ENCODE measurements at places on chromosomes 12 and 14. TPM values are rescaled to one million over a fixed set of nuclear protein-coding genes. Genes with fewer than 3 reads are reported as not detected.

DNA sequence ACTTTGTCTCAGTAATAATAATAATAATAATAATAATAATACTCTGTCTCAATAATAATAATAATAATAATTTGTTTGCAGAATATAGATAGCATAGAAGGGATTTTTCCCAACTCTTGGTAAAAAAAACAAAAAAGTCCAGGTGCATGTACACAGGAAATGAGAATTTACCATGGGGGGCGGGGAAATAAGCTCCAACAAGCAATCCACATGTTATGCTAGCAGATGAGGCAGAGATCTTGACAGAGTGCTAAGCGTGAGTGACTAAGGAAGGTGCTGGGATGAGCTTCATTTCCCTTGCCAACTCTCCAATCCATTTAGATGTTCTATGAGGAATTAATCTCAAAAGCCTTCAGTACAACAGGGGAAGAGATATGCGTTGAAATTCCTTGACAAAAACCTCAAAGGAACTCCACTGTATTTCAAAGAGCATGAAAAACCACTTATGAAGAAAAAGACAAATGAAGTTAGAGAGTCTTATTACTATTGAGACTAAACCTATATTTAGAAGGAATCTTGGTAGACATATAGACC lies 44.9 kb upstream of the GTF2A1 start:
- DNase-seq, result no peak

DNA sequence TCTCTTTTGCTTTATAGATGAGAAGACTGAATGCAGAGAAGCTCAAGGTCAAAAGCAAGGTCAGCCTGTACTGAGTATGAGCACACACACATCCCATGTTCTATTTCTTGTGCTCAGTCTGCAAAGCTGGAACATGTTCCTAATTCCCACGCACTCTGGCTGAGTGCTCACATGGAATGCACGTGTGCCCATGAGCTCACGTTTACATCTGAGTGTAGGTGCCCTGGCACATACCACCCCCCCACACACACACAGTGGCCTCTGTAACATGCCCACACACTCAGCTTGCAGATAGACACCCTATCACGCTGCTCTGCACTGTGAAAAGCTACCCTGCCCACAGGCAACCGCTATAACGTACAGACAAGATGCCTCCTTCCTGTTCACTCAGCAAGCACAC lies 700.1 kb downstream of the MED13L start:
- no peak for DNase-seq

- DNase-seq, result no peak
Measured at GRCh38 chr12:131094831-131095805, 141.4 kb downstream of the ADGRD1 start.

The DPPA3 gene
- not detected for total RNA-seq

- peak; percentile 65 for DNase-seq
Measured at GRCh38 chr14:96037891-96038557, 1.1 kb upstream of the C14orf132 start.

- DNase-seq, result no peak
Measured at GRCh38 chr14:91371011-91371989, 46.3 kb downstream of the CCDC88C start.

DNA sequence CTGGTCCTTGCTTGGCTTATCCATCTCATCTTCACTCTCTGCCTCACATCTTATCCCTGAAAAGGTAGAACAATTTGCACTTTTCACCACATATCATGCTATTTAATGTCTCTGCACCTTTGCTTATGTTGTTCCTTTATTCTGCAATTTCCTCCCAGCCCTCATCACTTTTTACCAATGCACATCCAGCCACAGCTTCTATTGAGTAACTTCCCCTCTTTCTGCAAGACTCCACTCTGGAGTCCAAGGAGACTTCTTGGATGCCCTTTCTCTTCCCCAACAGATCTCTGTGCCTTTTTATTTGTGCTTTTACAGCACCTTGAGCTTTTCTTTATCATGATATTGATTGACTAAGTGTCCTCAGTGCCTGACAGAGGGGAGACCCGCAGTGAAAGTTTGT lies 797.1 kb downstream of the VRK1 start:
- no peak for DNase-seq

DNA sequence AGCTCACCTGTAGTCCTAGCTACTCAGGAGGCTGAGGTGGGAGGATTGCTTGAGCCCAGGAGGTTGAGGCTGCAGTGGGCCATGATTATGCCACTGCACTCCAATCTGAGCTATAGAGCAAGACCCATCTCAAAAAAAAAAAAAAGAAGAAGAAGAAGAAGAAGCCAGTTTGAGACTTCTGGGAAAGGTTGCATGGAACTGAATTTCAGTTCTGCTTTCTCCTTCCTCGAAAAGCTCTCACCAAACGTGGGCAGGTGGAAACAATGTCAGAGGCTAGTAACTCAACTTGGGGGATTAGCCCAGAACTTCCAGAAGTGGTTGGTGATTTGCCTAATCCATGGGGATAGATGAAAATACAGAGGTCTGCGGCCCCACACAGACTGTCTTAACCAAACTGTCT lies 18.7 kb downstream of the FLVCR2 start:
- DNase-seq, result no peak

GRCh38 chr12:15699886-15700285 lies 89.3 kb downstream of the EPS8 start:
- no peak for DNase-seq

DNA sequence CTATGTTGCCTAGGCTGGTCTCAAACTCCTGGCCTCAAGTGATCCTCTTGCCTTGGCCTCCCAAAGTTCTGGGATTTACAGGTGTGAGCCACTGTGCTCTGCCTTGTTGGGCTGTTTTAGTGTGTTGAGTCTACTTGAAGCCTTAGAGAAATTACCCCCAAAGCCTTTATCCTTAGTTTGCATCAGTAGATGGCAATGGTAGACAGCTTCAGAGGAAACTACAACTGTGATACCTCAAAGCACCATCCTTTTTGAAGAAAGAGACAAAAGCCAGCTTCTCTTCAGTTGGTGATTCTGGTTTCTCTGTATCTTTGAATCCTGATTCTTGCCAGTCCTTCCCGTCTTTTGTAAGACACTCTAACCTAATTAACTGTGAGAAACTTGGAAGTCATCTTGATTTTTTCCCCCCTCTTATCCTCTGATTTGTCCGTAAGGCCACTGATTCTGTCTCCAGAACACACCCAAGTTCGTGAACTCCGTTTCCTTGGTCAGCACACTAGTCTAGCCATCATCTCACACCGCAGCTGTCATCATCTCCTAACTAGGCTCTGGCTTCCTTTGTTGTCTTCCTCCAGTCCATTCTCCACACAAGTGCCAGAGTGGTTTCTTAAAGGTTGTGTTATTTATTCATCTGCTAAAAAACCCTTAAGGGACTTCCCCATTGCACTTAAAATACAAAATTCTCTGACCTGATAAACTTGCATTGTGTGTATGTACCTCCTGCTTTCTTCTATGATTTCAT lies 20.2 kb downstream of the ATP2A2 start:
- no peak for DNase-seq

The CLEC4C gene
- not detected for total RNA-seq

DNA sequence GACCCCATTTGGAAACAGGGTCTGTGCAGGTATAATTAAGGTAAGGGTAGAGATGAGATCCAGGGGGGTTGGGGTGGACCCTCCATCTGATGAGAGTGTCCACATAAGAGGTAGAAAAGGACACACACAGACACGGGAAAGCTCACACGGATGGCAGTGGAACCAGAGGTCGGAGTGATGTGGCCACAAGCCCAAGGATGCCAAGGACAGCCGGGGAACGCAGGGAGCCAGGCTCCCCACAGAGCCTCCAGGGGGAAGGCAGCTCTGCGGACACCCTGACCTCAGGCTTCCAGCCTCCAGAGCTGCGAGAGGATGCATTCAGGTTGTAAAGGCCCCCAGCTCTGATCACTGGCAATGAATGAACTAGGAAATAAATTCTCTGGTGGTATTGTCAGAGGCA lies 33.0 kb downstream of the RIMBP2 start:
- DNase-seq, result no peak

DNA sequence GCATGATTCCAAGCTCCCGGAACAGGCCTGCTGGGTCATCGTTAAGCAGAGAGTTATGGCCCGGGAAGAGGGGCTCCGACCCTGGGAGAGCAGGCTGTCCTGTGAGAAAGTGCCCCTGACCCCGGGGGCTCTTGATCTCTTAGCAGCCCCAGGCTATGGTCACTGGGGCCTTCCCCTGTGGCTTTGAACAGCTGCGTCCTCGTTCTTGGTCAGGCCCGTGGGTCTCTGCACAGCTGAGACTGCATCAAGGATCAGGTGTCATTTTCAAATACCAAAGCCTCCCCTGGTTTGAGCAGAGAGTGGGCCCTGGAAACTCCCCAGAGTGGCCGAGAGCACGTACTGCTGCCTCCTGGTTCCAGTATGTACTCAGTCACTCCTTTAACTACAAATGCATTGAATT lies 114.8 kb downstream of the ESRRB start:
- no peak for DNase-seq

DNA sequence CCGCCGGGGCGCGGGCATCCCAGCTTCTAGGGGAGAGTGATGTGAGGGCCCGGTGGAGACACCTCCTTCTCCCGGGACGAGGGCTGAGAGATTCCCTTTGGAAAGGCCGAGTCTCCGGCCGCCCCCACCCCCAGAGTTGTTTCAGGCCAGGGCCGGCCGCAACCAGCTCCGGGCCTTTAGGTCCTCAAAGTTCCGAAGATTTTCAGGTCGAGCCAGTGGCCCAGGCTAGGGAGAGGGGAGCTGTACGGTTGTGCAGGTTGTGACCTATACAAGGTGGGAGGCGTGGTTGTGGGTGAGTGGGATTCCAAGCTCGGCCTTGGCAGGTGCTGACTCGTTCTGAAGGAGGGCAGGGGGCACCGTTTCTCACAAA lies 18.4 kb upstream of the ANKRD33 start:
- DNase-seq, result no peak

GRCh38 chr12:93778306-93778705 lies 101.1 kb downstream of the CRADD start:
- no peak for DNase-seq

The KCNK10 gene
- not detected for total RNA-seq

DNA sequence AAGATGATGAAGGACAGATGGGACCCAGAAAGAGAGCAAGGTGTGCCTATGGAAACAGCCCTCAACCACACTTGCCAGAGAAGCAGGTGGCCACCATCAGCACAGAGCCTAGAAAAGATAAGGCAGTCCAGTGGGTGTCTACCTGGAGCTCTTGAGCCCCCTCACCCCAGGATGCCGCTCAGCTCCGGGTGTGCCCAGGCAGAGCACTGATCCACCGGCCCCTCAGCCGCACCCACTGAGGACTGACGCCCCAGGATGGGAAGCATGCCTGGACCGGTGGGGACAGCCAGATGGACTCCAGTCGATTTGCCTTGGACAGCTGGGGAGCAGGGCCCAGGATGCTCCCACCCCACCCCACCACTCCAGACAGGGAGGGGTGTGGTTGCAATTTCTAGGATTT lies 15.1 kb upstream of the ZFP36L1 start:
- DNase-seq, result no peak

The CLECL1 gene
- not detected for total RNA-seq

GRCh38 chr14:64407329-64407728 lies 19.2 kb downstream of the MTHFD1 start:
- no peak for DNase-seq

All from HT1080 (cell line).